Foreskin keratinocyte (primary cell): ENCODE measurements at places on chromosomes 2 and 18.
A peak's percentile ranks its signal among the peaks of the same experiment; 100 is the strongest.

- DNase-seq: no peak
Measured at GRCh38 chr2:205130111-205130829, 552.0 kb upstream of the NRP2 start.

DNA sequence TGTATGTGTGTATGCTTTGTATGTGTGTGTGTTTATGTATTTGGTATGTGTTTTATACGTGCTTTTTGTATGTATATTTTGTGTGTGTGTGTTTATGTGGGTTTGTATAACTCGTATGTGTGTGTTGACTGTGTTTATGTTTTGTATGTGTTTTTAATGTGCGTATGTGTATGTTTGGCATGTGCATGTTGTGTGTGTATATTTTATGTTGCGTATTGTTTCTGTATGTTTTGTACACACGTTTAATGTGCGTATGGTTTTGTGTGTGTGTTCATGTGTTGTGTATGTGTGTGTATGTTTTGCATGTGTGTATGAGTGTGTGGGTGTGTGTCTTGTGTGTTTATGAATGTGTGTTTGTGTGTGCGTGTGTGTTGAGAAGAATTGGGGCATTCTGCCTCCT, 55.2 kb upstream of the NCK2 start:
- no peak for DNase-seq

DNA sequence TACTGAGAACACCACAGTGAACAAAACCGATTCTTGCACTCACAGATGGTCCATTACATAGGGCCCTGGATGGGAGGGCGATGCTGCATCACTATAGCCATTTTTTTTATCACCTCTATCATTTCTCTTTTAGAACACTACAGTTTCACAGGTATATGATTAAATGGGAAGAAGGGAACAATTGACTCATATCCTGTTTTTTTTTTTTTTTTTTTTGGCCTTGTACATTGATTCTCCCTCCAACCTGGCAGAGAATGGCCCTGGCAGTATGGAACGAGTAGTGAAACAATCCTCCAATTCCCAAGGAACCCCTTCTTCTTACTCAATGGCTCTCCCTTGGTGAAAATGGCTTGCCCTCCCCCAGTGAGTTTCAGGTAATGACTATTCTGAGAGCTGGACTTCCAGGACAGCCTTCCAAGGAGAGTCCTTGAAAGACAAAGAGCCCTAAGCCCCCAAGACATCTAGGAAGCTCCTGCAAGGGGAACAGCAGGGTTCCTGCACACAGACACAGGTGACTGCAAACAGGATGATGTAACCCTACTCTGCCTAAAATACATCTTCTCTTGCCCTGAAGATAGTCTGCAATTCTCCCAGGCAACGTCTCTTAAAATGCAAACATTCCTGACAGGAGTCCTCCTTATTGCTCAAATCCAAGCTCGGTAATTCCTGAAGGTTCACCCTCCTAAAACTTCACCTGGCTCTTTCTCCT, 405.4 kb downstream of the SETBP1 start:
- no peak for DNase-seq

GRCh38 chr2:14693874-14694273, 61.4 kb downstream of the LRATD1 start:
- no peak for DNase-seq

DNA sequence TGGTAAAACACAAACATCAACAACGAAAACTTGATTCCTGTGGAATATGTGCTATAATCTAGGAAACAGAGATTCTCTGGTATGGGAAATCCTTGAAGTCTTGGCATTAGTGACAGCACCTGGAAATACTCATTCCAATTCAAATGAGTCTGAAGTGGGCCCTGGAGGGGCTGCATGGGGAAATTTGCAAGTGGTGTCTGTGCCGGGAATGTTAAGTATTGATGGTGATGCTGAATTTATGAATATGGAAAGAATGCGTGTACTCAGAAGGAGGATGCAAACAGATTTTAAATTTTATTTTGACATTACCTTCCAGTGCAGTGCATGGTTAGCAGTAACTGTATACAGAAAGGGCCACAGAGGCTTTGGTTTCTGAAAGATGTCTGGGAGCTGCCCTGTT, 37.2 kb downstream of the PTPRM start:
- no peak for DNase-seq

DNA sequence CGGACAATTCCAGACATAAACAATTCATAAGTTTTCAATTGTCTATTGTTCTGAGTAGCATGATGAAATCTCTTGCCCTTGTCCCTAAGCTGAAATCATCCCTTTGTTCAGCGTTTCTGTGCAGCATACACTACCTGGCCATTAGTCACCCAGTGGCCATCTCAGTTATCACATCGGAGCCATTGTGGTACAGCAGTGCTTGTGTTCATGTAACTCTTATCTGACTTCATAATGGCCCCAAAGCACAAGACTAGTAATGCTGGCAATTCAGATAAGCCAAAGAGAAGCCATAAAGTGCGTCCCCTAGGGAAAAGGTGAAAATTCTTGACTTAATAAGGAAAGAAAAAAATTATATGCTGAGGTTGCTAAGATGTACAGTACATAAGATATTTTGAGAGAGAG, 127.2 kb downstream of the FHOD3 start:
- no peak for DNase-seq

DNA sequence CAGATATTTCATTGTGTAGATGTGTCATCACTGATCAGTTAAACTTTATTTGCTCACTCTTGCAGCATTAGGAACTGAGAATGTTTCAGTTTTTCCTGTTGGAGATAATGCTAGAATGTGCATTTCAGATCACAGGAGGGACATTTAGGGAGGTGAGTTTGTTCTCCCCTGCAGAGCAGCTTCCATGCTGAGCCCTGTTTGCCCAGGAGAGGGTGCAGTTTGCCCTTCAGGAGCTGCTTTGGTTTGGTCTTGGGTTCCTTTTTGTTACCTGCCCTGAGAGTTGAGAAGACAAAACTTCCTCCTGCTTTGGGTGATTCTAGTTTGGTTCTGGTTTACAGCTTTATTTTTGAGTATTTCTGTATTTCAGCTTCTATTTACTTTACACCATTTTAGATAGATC, 49.9 kb downstream of the DGKD start:
- DNase-seq: peak; percentile 35

DNA sequence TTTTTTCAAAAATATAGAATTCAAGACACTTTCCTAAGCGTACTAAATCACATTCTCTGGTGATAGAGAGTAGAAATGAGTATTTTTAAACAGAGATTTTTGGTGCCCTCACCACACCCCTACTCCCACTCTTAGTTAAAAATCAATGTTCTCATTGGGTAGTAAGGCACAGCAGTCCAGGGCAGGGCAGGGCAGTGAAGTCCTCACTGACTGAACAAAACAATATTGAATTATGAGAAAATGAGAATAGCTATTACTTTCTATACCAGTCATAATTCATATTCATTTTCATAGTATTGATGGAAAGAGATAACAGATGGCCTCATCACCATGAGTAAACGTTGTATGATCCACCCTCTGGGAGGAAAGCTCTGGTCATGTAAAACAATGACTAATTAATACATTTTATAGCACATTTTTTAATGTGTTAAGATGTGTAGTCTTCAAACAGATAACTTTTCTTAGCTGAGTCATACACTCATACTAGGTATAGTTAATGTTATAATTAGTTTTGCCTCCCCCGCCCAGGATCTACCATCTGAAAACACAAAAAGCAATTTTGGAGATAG, 686.1 kb downstream of the KCNJ3 start:
- no peak for DNase-seq

DNA sequence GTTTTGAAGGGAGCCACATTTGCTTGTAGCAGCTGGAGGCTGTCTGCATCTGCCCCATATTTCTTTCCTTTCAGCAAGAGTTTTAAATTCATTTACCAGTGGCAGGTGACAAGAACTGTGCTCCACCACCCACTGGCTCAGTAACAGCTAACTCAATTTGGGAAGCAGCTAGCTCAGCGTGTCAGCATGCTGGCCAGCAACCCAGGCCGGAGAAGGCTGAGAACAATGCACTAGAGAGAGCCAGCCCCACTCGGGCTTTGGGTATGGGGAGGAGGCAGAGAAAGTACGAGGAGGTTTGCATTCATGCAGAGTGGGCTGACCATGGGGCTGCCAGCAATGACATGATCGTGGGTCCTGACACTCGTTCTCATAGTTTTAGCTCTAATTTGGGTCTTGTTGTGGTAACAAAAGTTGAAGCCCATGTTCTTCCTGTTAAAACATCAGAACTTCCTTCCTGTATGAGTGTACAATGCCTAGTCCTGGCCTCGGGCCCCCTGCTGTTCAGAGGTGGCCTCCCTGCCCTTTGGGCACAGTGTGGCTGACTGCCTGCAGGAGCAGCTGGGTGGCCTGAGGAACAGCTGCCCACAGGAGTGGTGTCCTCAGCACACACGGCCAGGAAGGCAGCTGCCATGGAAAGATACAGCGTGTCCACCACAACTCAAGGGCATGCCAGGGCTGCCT, 23.0 kb downstream of the CDC42EP3 start:
- DNase-seq: no peak

- no peak for DNase-seq
Measured at GRCh38 chr18:27920836-27921235, 256.1 kb downstream of the CDH2 start.

DNA sequence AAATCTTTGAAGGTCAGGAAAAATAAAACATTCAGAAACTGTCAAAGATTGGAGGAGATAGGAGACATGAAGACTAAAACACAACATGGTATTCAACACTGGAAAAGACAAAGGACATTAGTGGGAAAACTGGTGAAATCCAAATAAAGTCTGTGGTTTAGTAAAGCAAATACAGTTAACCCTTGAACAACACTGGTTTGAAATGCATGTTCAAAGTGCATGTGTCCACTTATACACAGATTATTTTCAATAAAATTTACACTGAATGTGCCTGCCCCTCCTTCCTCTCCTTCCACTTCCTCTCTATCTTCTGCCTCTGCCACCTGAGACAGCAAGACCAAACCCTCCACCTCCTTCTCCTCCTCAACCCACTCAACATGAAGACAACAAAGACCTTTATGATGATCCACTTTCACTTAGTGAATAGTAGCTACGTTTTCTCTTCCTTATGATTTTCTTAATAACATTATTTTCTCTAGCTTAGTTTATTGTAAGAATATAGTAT, 14.5 kb downstream of the OLA1 start:
- no peak for DNase-seq

DNA sequence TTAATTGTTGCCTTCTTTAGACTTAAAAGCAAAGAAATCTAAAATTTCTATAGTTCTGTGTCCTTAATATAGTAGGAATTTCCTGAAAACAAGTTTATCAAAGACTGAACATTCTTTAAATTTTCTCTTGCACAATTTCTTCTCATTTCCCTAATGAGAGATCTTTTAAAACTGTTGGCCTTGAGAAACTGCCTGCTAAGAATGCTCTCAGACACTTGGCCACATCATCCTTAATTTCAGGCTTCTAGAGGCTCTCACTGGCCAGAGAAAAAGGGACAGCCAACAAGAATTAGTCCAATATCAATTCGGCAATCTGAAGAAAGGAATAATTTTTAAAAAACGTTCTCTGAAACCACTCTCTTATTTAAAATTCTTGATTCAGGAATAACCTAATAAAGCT, 167.0 kb upstream of the CREB1 start:
- no peak for DNase-seq
